ENCODE measurements at places on chromosomes 12 and 14.
A peak's percentile ranks its signal among the peaks of the same experiment; 100 is the strongest.

- DNase-seq: no peak
Measured at GRCh38 chr12:31000751-31001150, 72.9 kb upstream of the DDX11 start.

DNA sequence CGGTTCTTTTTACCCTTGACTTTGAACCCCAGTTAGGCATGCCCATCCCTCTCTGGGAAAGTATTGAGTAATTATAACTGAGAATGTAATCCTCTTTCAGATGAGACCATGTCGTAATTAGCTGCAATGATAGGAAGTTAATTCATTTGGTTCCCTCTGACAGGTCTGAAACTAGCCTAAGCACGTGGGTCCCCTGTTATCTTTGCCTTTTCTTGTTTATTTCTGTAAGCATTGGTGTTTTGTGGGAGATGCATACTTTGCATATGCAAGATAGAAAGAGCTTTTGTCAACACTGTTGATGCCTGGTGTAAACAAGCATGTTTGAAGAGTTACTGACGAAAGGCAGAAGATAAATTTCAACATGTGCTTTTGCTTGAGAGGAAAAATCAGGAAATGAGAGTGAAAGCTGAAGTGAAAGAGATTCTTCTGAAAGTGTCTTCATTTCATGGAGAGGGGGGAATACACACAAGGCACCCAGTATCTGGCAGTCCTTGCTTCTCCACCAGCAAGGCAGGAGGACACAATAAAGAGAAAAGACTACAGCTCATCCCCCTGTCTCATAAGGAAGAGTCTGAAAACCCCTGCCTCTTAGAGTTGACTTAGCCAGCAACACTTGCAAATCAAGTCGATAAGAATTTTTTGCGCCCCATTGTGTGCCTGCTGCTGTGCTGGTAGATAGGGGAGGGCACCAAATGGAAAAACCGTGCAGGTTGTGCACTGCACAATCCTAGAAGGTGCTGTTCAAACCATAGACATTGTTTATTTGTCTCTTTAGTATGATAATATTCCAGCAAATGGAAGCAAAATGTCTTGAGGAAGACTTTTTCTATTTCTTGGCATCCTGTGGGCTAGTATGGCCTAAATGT is 77.8 kb downstream of the SLC24A4 start:
- no peak for DNase-seq

DNA sequence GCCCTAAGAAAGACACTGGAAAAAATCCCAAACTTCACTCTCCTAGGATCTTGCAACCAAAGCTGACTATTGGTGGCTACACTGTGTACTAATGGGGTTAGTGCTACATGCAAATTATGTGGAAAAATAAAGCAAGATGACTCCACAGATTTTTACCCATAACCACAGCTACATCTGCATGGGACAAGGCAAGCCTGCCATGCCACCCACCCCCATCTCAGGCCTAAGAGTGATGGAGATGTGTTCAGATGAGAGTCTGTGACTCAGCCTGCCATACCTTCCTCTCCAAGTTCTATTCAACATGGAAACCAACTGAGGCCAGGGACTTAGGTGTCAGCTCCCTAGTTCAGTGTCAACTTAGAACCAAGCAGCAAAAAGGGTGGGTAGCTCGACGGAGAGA is 206.2 kb downstream of the PELI2 start:
- DNase-seq: no peak

DNA sequence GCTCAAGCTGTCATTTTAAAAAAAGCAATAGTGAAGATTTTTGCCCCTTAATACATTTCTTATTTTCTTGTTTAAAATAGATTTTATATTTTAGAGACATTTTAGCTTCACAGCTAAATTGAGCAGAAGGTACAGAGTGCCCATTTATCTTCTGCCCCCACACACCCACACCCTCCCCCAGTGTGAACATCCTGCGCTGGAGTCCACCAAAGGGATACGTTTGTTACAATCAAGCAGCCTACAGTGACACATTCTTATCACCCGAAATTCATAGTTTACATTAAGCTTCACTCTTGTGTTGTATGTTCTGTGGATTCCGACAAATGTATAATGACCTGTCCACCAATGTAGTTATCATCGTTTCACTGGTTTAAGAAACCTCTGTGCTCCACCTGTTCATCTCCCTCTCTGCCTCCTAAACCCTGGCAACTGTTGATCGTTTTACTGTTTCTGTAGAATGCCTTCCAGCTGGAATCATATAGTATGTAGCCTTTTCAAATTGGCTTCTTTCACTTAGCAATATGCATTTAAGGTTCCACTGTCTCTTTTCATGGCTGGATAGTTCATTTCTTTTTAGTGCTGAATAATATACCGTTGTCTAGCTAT is 91.0 kb upstream of the TRAF3 start:
- no peak for DNase-seq

- no peak for DNase-seq
Measured at GRCh38 chr12:104297477-104298113, 5.9 kb upstream of the EID3 start.

DNA sequence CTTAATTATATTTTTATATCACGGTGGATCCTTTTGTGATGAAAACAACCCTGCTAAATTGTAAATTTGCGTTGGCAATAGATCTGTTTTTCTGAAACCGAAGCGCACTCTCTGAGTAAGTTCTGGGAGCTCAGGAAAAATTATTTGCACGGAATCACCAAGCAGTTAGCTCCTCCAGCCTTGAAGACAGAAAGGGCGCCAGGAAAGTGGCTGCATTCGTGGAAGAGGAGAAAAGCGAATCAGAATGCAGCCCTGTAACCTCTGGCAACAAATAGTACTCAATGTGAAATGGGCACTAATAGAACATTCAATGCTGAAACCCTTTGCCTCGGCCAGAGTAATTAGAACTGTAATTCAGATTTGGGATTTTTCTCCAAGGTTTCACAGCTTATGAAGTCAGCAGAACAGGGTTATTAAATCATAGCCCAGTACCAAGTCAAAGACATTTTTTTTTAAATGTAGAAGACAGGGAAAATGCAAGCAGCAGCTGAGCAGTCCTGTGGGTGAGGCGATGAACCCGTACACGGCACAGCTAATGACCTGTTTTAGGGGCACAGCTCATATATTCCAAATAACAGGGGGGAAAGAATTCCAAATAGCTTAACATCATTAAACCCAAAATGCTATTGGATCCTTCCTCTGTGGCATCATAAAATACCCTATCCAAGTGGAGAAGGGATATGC is 251.4 kb downstream of the EGLN3 start:
- DNase-seq: no peak

GRCh38 chr14:99518441-99519346 is 37.5 kb downstream of the CCNK start:
- peak; percentile 74 for DNase-seq

DNA sequence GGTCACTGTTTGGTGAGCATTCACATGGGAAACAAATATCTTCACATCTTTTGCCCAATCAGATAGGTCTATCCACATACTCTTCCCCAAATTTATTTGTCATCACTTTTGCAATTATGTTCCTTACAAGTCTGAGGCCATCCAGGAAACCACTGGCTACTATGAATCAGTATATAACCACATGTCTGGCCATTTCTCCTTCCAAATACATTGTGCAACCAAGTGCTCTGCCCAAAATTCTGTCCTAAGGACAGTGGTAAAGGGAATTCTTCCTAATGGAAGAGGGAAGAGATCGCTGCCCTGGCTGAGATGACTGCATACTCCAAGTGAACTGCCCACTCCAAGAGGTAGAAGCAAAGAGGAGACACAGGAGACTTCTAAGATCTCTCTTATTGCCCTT is 148.9 kb upstream of the MAX start:
- DNase-seq: no peak

- no peak for DNase-seq
Measured at GRCh38 chr12:69348162-69348938, at the start of gene LYZ. Gene LYZ (plus strand): TSS chr12:69348381. CDS start chr12:69348409, 28 bp downstream.

DNA sequence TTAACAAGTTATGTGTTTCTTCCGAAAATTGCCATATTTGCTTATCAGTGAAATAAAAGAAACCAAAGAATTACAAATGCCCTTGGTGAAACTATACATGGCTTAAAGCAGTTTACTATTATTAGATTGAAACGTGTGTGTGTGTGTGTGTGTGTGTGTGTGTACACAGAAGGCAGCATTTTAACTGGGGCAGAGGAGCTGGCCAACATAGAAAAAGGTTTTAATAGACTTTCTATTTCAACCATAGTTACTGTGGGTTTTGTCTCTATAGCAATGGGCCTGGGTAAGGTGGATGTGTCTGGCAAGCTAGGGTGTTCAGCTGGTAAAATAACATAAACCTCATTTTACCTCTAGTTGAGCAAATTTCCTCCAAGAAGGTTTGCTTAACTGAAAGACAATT is 6.5 kb downstream of the PRICKLE1 start:
- DNase-seq: no peak

DNA sequence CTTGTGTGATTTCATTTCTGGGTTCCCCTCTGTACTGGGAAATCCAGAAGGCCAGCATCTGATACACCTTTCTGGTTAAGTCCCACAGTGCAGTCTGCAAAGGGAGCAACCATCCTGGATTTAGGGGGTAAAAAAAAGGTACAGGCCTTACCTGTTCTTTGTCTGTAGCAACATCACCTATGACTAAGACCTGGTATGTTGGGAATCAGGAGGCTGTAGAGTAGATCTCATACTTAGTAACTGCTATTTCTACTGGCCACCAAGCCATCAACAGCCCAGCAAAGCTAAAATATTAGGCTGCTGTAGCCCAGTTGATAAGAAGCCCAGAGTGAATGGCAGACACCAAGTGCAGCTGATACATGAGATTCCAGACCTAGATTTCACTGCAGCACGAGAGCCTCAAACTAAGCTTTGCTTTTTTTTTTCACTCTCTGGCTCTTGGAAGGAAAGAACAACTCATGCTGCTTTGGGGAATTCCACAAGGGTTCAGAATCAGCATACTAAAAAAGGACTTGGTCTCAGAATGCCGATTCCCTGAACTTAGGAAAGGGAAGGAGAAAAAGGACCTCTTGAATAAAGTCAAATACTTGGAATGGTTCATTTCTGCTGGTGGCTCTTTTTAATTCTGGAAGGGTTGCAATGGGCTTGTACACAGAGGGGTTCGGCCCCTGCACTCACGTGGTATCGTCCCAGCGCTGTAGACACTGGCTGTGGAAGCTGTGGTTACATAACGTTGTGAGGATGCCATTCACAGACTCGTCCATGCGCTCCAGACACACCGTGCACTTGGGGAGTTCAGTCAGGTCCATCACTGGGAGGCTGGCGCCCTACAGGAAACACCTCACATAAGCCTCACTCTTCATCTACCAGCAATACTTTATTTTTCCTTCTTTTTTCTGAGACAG is 20.5 kb downstream of the BRAP start:
- DNase-seq: no peak

- DNase-seq: no peak
Measured at GRCh38 chr12:117444781-117445180, 83.4 kb upstream of the NOS1 start.

DNA sequence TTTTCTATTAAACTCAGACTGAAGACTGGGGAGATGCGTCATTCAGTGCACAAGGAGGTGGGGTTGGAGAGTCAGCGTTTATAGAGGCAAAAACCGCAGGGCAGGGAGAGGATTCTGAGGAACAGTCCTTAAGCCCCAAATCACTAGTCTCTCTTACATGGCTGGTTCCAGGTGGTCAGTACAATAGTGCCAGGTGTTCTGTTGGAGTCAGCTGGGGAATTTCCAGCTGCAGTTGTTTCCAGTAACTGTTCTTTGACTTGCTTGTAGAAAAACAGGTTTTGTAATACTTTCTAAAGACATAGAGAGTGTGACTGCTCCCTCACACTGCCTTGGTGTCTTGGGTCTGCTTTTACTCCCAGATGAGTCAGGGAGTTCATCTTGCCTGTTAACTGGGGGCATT is 192.2 kb downstream of the TMTC3 start:
- DNase-seq: no peak

- no peak for DNase-seq
Measured at GRCh38 chr14:50823762-50824636, 7.0 kb downstream of the NIN start.

- DNase-seq: no peak
Measured at GRCh38 chr14:30225176-30225575, 297.5 kb upstream of the PRKD1 start.

- DNase-seq: no peak
Measured at GRCh38 chr12:31019976-31020375, 53.7 kb upstream of the DDX11 start.

GRCh38 chr12:49133014-49133413 is 1.8 kb upstream of the TUBA1B start:
- no peak for DNase-seq

GRCh38 chr12:122322501-122322900 is 56.2 kb upstream of the VPS33A start:
- DNase-seq: no peak

DNA sequence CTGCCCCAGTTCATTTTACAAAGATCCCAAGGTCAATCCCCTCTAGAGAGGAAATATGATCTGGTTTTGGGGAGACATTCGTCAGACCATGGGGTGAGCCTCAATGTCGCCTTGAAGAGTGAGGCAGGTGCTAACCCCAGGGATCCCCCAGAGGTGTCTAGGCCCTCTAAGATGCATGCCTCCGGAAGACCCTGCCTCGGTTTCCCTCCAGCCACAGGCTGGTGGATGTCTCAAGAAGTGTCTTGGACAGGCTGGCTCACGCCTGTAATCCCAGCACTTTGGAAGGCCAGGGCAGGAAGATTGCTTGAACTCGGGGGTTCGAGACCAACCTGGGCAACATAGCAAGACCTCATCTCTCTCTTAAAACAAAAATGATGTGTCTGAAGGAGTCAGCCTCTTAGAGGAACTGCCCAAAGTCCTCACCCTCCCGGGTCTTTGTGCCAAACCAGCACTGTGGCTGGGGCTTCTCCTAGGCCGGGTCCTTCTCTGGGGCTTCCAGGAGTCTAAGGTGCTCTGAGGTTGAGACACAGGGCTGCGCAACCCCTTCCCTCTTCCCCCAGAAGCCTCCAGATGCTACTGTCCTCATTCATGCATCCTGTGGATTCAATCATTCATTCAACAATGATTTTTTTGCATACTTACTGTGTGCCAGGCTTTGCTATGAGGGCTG is 24.7 kb upstream of the BEGAIN start:
- no peak for DNase-seq

GRCh38 chr12:110351119-110351518 is 52.4 kb downstream of the ANAPC7 start:
- DNase-seq: no peak

DNA sequence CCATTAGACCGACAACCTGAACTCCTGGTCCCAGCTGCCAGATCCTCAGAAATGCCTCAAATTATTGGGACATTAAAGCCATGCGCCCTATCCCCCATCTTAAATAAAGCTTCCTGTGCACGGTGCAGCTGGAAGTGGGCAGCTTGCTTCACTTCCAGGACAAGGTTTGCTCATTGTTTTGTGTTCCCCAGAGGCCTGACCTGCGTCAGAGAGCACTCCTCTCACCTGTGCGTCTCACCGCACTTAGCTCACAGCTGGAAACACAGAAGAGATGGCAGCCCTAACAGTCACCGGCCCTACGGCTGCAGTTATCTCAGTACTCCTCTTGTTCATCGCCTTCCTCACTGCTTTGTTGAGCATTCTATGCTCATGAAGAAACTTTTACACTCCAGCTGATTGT is 135.5 kb downstream of the ANO2 start:
- DNase-seq: no peak
